Germinal center (tissue), 1 donor: ENCODE measurements at places on chromosomes 5 and 9.

GRCh38 chr5:171166766-171167165 lies 142.3 kb upstream of the TLX3 start:
- DNase-seq, result no peak

- no peak for DNase-seq
Measured at GRCh38 chr9:87148331-87149104, 201.2 kb upstream of the GAS1 start.

- DNase-seq, result no peak
Measured at GRCh38 chr9:133693703-133694529, 44.2 kb downstream of the SARDH start.

DNA sequence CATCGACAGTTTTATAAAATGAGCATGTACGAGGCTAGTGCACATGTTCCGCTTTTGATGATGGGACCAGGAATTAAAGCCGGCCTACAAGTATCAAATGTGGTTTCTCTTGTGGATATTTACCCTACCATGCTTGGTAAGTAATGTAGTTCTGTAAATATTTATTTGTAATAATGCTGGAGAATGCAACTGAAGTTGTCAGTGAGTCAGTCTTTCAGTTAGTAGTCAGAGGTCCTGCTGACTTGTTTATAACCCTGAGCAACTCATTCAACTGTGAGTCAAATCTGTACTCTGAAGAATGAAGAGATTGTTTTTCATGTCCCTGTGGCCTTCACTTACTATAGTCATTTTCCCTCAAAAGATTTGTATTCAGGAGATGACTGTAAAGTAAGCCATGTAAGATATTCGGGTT lies 28.4 kb upstream of the GPR150 start:
- no peak for DNase-seq

DNA sequence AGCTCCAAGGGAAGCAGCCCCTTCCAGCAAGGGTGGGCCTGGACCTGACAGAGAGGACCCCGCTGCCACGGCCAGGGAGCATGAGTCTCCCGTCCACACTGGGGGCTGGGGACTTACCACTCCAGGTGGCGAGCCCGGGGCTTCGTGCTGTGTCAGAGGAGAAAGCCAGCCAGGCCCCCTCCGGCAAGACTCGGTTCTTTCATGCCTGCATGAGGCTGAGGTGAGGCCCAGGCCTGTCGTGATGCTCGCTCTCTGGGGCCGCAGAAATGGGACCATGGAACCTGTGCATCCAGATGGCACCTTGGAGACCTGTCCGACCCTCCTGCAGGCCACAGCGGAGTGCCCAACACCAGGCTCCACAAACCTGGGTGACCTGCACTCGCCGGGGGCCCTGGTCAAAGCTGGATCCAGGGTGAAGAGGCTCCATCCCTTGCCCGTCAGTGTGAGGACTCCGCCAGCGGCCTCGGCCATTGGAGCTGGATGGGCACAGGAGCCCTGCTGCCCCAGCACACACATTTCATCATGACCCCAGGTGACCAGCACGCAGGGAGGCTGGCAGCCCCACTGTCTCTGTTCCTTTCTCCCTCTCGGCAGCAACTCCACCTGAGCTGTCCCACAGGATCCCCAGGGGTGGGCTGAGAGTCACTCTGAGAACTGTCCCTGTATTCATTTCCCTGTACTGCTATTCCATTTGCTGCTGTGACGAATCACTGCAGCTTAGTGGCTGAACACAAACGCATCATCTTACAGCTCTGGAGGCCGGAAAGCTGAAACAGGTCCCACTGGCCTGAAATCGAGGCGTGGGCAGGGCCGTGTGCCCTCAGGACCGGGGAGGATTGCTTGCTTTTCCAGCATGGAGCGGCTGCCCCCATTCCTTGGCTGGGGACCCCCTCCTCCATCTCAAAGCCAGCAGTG lies 24.4 kb downstream of the SLC6A18 start:
- no peak for DNase-seq

GRCh38 chr5:32828492-32828891 lies 117.4 kb downstream of the NPR3 start:
- no peak for DNase-seq

DNA sequence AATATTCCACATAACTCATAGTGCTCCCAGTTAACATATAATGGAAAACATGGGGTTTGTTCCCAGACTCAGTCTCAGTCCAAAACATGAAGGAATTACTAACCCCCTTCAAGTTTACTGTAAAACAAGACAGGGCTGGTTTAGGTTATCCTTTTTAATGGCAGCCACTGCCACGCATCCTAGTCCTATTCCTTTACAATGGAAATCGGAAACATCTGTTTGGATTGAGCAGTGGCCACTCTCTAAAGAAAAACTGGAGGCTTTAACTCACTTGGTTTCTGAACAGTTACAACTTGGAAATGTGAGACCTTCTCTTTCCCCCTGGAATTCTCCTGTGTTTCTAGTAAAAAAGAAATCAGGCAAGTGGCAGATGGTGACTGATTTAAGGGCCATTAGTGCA lies 609.9 kb upstream of the ACO1 start:
- DNase-seq, result no peak

DNA sequence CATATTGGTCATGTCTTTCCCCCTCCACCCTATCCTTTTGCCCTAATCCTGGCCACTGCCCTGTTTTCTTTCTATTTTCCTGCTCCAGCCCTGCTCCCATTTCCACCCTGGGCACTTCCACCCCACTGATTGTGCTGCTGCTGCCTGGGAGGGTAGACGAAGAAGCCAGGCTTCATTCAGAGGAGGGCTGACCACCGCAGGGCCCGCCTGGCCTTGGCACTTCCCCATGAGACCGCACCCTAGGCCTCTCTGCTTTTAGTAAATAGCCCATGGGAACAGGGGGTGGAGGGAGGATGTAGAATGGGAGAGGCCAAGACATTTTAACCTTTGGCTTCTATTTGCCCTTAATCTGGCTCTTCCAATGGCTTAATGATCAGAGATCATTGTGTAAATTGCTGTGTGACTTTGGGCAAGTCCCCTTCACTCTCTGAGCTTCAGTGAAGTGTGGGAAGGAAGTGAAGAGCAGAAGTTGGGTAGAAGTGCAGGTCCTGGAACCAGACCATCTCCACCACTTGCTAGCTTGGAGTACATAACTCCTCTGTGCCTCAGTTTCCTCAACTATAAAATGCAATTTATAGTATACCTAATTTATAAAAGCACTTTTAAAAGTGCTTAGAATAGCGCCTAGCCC lies 13.6 kb upstream of the GPX3 start:
- no peak for DNase-seq
